ENCODE measurements at places on chromosomes 3 and 15. TPM values are rescaled to one million over a fixed set of nuclear protein-coding genes. Genes with fewer than 3 reads are reported as not detected.

The GPR87 gene
- not detected for total RNA-seq

The CFAP44 gene
- 11.3 TPM for total RNA-seq

DNA sequence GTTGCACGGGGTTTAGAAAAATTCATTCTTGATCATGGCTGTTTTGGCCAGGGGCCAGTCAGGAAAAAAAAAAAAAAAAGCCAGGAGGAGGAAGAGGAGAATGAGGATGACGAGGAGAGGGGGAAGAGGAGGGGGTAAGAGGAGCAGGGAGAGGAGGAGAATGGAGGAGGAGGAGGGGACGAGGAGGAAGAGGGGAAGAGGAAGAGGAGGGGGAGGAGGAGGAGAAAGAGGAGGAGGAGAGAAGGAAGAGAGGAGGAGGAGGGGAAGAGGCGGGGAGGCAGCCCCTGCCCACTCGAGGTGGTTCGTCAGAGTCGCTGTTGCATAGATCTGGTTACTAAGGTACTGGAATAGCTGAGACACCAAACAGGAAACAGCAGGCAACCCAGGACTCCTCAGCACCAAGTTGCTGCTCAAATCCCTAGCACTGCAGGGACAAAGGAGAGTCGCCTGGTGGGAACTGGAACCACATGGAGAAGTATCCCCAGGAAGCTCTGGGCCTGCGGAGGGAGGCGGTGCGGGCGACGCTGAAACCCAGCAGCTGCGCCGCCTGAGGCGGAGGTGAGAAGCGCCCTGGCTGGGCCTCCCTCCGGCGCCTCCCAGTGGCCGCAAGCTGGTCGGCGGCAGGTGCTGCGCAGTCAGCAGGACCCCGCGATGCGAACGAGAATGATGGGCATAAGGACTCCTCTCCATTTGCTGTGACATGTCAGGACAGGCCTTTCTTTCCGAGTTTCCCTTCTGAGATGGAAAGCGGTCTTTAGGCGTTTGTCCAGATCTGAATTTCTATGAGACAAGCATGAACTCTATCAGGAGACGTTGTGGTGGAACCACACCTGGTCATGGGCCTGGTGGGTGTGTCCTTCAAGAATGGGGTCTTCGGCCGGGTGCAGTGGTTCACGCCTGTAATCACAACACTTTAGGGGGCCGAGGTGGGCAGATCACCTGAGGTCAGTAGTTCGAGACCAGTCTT is 17.5 kb downstream of the FAM240A start:
- peak overlapping the region; percentile 50 for H3K27ac ChIP-seq
- H3K4me3 ChIP-seq, result no peak overlapping the region
- H3K27me3 ChIP-seq, result no peaks in the 10 kb centered on the region
- peaks cover 16% of the 10 kb centered on the region for H3K4me1 ChIP-seq
- DNase-seq, result peak; percentile 89

DNA sequence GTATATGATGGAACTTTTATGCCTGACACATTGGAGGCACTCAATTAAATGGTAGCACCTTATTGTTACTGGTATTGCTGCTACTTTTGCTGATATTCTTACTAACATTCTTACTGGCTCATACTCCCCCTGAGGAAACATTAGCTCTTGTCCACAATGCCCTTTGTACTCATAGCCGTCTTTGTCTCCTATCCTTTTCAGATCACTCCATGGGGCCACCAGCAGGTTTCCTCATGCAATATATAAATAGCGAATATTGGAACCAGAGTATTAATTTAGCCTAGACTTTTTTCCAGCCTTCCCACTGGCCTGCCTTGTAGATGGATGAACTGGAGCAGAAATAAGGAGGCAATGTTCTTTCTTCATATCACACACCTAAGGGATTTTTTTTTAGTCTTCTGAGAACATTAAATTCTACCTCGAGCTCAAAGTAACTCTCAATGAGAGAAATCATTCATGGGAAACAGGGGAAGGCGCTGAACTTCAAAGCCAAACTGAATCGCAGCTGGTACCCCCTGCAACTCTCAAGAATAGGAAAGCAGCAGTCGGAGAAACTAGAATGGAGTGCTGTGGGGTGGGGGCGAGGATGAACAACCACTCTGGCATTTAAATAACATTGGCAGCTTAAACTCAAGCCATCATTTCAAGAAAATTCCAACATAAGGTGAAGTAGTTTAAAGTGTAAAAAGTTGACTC is 300.3 kb downstream of the TAFA4 start:
- H3K4me1 ChIP-seq, result no peaks in the 10 kb centered on the region
- H3K36me3 ChIP-seq, result no peaks in the 10 kb centered on the region
- no peak for DNase-seq
- no peak overlapping the region for H3K27ac ChIP-seq

DNA sequence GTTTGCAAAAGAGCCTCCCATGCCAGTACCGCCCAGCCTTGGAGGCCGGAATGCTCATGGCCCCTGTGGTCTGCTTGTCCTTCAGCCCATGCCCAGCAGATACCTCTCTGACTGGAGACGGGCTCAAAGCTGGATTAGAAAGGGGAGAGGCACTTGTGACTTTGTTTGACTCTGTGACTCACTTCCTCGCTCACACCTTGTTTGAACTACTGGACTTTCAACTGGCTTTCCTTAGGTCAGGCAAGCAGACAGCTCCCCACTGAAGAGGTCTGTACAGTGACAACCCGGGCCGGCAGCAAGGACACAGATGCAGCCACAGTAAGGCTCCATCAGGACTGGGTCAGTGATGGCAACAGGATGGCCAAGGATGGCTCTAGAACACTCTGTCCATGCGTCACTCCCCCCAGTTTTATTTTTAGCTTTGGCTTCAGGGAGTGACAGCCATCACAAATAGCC is 98.6 kb upstream of the ABHD17C start:
- no peaks in the 10 kb centered on the region for H3K36me3 ChIP-seq
- H3K27ac ChIP-seq, result no peak overlapping the region
- no peak for DNase-seq
- H3K4me1 ChIP-seq, result peaks cover 10% of the 10 kb centered on the region
- no peaks in the 10 kb centered on the region for H3K27me3 ChIP-seq
- H3K4me3 ChIP-seq, result no peak overlapping the region

DNA sequence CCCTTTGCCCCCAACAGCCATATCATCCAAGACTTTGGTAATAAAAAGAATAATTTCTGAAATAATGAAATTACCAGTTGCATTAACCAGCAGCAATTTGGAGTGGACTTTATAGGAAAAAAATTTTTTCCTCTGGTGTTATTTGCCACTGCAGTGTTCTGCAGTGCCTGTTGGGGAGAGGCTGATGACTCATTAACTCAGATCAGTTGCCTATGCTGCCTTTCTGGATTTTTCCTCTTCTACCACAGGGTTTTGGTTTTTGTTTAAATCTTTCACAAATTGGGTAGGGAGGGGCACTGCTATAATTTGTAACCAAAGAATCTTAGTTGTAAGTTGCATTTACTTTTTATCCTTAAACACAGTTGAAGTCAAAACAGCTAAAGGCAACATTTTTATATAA is 22.7 kb downstream of the ATP6V1A start:
- H3K27me3 ChIP-seq, result no peaks in the 10 kb centered on the region
- H3K4me1 ChIP-seq, result no peaks in the 10 kb centered on the region
- no peaks in the 10 kb centered on the region for H3K36me3 ChIP-seq
- H3K4me3 ChIP-seq, result no peak overlapping the region

The PSMD2 gene
- 294 TPM for total RNA-seq

DNA sequence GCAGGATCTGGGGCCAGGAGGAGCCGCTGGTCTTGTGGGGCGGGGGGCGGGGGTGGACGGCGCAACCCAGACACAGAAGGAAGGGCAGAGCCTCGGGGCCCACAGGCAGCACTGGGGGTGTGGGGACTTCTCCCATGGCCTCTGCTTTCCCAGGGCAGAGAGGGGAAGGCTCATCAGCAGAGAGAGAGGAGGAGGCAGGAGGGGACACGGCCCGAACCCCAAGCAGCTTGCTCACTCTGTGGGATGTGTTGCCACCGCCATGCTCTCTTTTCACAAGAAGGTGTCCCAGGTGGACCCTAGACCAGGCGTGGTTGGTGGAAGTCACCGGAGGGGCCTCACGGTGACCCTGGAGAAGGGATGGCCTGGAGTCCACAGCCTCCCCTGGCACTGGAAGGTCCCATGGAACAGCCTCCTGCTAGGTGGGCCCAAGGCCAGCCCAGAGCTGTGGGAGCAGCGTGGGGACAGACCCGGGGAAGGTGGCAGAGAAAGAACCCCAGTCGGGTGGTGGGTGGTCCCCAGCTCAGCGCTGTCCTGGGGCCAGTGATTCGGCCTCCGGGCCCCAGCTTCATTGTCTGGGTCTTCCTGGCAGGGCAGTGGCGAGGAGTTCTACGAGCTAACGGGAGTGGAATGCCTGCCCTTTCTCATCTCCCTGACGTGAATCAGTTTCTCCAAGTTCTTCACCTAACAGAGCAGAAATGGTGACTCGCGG is 46.8 kb upstream of the PCSK6 start:
- H3K4me3 ChIP-seq, result no peak overlapping the region
- no peak overlapping the region for H3K27ac ChIP-seq
- H3K4me1 ChIP-seq, result no peaks in the 10 kb centered on the region
- no peak for DNase-seq
- no peaks in the 10 kb centered on the region for H3K27me3 ChIP-seq

DNA sequence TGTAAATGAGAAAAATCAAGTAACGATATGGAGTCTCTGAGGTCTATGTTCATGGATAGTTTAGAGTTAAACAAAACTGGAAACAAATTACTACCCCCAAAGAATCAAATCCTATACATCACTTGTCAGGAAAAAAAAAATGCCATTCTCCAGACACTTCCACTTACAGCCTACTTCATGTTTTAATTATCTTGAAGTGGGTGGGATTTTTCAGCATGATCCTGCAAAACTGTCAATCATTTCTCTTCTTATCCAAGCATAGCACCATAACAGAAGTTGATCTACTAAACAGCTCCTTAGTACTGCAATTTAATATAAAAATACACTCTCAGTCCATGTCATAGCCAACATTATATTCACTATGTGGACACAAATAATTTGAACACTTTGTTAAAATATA is 833.9 kb downstream of the TUSC7 start:
- H3K4me3 ChIP-seq, result no peak overlapping the region
- H3K36me3 ChIP-seq, result no peaks in the 10 kb centered on the region
- H3K4me1 ChIP-seq, result no peaks in the 10 kb centered on the region
- no peaks in the 10 kb centered on the region for H3K27me3 ChIP-seq
- no peak for DNase-seq

- H3K4me3 ChIP-seq, result no peak overlapping the region
- no peaks in the 10 kb centered on the region for H3K4me1 ChIP-seq
- no peaks in the 10 kb centered on the region for H3K36me3 ChIP-seq
- DNase-seq, result no peak
- no peak overlapping the region for H3K27ac ChIP-seq
Observed at GRCh38 chr15:36926427-36926825, 173.9 kb downstream of the MEIS2 start.

DNA sequence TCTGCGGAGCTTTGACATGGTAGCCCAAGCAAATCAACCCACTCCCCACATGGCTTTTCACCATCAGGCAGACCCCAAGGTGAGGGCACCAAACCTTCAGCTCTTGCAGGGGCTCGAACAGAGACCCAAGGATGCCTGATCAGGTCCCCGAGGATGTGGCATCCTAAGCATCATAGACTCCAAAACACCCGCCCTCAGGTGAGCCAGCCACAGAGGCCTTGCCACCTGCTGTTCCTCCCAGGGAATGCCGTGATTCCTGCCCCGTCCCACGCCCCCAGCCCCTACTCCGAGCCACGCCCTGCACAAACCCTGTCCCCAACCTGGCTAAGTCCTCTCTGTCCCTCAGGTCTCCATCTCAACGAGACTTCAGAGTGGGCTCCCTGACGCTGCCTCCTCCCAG is 34.7 kb upstream of the SLC41A3 start:
- H3K27ac ChIP-seq, result no peak overlapping the region
- no peaks in the 10 kb centered on the region for H3K27me3 ChIP-seq
- no peaks in the 10 kb centered on the region for H3K36me3 ChIP-seq

- H3K36me3 ChIP-seq, result no peaks in the 10 kb centered on the region
- H3K27ac ChIP-seq, result no peak overlapping the region
- no peaks in the 10 kb centered on the region for H3K27me3 ChIP-seq
- no peak overlapping the region for H3K4me3 ChIP-seq
- H3K4me1 ChIP-seq, result peaks cover 8% of the 10 kb centered on the region
- DNase-seq, result no peak
Observed at GRCh38 chr3:155673421-155673820, 71.5 kb downstream of the PLCH1 start.

DNA sequence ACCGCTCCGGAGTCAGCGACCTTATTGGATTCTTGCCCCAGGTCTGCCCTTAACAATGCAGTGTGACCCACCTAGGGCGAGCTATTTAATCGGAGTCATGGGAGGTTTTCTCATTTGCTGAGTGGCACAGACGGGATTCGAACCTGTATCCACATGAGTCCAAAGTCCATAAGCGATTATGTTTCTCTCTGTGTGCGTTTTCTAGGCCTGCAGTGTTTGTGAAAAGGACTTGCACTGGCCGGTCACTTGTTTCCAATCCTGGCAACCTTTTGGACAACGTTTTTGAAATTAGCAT is 691 bp upstream of the HDGFL3 start:
- no peaks in the 10 kb centered on the region for H3K27me3 ChIP-seq
- no peaks in the 10 kb centered on the region for H3K36me3 ChIP-seq
- no peak for DNase-seq
- H3K4me1 ChIP-seq, result peaks cover 12% of the 10 kb centered on the region
- H3K27ac ChIP-seq, result peak overlapping the region; percentile 90

- H3K27me3 ChIP-seq, result no peaks in the 10 kb centered on the region
- no peaks in the 10 kb centered on the region for H3K36me3 ChIP-seq
- H3K4me1 ChIP-seq, result no peaks in the 10 kb centered on the region
- DNase-seq, result no peak
Observed at GRCh38 chr15:54979964-54980363, 216.8 kb downstream of the RSL24D1 start.

- no peaks in the 10 kb centered on the region for H3K4me1 ChIP-seq
- no peak overlapping the region for H3K4me3 ChIP-seq
- no peak overlapping the region for H3K27ac ChIP-seq
Observed at GRCh38 chr3:149771652-149772271, 19.5 kb upstream of the COMMD2 start.

Measured in thyroid gland (tissue), 4 donors.